Fibroblast of skin of abdomen (primary cell): ENCODE measurements at places on chromosomes 3 and 15.

GRCh38 chr15:94306700-94307650 lies 75.6 kb downstream of the MCTP2 start:
- DNase-seq: peak; percentile 81

DNA sequence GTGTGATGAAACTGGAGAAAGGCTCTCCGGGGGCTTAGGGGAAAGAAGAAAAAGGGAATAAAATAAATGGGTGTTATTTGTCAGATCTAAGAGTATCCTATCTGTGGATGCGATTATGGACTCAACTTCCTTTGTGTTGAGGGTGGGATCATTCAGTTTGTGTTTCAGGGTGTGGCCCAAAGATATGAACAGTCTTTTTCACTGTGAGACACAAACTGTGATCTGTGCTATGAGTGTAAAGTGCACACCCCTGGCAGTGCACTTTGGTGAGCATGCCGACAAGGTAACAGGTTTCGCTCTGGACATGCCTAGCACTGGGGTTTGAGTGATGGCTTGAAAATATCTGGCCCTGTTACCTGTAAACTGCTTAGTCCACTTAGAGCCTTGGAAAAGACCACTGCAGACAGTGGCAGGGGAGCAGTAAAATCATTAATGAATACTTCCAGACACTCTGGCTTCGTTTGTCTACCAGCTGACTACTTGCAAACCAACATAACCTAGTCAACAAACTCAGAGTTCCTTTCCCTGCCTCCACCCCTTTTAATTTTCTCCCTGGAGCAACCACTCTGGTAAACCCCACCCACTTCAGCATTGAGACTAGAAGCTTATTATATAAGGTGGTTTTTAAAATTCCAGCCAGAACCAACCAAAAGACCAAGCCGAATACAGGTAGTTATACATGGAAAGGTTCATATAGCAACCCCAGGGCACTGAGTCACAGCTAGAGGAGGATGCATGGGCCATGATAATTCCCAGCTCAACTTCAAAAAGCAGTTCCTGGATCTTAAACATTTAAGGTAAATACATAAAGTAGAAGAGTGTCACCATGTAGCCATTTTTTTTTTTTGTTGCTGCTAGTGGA lies 55.1 kb downstream of the TAMM41 start:
- DNase-seq: no peak

GRCh38 chr3:119571688-119572087 lies 7.6 kb upstream of the ADPRH start:
- DNase-seq: no peak

- DNase-seq: no peak
Observed at GRCh38 chr3:10408680-10409079, 87.8 kb upstream of the SEC13 start.

DNA sequence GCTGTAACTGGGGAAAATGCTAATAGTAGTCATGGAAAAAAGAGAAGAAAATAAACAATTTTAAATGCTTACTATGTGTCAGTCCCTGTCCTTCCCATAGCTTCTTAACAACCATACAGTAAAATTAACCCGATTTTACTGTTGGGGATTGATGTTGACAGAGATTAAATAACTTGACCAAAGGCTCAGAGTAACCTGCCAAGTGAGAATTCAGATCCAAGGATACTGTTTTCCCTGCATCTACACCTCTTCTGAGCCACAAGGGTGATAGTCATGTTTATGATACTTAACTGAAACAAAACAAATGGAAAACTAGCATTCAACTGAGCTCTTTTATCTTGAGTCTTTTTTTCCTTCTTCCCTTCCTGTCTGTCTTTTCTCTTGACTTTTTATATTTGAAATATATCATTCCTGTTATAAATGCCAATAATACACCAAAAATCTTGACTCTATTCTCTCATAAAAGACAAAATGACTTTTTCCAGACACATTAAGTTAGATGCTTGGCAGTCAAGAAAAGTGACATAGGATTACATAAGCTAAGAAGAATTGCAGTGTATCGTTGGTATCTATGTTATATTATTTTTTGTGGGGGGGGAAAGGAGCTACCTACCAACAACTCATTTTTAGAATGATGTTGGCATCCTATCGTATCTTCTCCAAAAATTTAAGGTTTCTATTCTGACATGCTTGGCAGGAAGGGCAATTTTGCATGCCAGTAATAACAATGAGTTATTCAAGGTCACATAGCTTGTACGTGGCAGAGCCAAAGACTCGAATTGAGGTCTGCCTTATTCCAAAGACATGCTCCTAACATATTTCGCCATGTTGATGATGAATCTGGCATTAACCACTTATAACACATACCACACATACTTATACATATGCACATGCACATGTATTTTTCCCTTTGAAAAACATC lies 306.6 kb upstream of the KCNH8 start:
- peak; percentile 8 for DNase-seq

DNA sequence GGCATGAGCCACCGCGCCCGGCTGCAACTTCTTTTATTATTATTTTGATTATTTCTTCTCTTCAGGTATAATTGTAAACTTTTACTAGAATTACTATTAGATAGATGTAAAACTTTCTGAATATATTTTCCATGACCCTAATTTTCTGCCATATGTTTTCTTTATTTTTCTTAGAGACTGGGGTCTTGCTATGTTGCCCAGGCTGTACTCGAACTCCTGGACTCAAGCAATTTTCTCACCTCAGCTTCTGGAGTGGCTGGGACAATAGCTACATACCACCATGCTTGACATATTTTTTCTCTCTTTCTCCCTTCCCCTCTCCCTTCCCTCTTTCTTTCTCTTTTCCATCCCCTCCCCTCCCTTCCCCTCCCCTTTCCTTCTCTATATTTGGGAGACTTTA lies 29.6 kb upstream of the CHST2 start:
- no peak for DNase-seq

DNA sequence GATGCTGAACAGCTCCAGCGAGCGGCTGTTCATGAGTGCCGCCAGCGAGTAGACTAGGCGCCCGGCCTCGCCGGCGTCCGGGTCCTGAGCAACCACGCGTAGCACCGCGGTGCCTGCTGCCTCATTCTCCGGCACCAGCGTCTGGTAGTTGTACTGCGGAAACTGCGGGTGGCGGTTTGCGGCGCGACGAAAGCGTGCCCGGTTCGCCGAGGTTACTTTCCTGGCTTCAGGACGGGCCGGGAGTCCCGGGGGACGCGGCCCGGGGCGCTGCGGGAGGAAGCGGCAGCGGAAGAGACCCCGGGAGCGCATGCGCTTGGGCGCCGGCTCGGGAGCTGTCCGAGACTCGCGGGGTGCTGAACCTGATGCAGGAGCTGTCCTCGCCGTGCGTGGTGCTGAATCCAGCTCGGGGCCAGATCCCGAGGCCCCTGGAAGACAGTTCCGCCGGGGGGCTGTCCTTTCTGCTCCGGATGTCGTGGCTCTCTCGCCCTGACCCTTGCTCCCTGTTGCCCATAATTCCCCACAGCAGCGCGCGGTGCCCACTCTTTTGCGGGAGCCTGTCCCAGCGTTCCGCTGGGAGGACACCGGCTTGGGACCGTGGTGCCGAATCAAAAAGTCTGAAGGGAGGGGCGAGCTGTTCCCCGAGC lies 1.1 kb downstream of the CELSR3 start:
- peak; percentile 44 for DNase-seq

DNA sequence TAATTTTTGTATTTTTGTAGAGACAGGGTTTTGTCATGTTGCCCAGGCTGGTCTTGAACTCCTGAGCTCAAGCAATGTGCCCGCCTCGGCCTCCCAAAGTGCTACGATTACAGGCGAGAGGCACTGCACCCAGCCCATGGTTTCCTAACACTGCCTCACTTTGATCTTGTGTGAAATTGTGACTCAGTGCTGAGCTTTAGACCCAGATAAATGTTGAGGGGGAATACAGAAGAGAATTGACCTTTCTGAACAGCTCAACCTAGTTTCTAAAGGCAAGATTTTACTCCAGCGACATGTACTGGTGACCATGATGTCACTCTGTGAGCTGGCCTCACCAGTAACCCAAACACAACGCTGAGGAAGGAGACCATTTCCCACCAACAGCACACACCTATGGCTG lies 73.5 kb downstream of the ATP1B3 start:
- DNase-seq: no peak

- DNase-seq: no peak
Observed at GRCh38 chr3:56347219-56347871, 120.9 kb downstream of the ERC2 start.

GRCh38 chr15:66862111-66862939 lies 160.3 kb downstream of the SMAD6 start:
- DNase-seq: no peak

- DNase-seq: no peak
Observed at GRCh38 chr3:129552287-129553050, 9.5 kb downstream of the H1-8 start.

DNA sequence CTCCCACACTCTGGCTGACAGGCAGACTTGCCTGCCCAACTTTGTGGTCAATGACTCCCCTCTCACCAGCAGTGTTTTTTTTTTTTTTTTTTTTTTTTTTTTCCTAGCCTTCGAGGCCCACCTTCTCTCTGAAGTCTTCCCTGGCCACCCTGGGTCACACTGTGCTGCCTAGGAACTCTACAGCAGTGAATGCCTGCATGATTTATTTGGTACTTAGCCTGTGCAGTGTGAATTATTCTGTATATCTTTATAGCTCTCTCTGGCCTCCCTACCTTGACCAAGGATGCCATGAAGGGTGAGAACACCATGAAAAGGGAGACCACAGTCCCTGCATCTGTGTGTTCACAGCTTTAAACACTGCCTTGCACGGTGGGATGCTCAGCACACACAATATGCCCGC lies 141.6 kb downstream of the CLSTN2 start:
- no peak for DNase-seq

DNA sequence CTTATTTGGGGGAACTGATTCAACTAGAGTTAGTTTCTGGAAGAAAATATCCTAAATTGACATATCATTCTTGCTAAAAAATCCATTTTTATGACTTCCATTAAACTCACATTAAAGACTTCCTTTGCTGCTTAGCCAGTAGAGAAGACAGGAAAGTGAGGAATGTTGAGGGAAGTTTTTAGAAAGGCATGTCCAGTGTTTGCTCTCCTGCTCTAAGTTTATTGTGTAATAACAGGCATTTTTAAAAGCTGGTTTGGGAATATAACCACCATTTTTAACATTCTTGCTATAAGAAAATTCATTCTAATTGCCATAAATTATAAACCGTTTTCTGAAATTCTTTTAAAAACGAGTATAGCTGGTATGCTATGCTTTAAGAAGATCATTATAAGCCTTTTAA lies 428.0 kb downstream of the RAP2B start:
- DNase-seq: peak; percentile 25

DNA sequence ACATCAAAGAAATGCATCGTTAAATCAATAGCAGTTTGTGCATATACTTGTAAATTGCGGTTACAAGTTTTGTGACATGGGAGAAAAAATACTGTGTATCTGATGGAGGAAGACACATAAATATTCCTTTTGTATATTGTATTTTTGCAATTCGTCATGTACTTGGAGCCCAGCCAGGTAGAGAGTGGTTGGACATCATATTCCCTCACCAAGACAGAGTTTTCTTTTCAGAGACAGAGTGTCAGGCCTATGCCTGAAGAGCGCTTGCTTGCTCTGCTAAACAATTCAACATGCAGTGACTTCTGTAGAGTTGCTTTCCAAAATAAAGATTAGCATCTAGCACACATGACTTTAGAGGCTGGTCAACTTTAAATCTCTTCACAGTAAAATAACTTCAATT lies 24.8 kb upstream of the MEIS2 start:
- DNase-seq: peak; percentile 74

GRCh38 chr3:83633758-83634157 lies 1325.0 kb upstream of the CADM2 start:
- no peak for DNase-seq

DNA sequence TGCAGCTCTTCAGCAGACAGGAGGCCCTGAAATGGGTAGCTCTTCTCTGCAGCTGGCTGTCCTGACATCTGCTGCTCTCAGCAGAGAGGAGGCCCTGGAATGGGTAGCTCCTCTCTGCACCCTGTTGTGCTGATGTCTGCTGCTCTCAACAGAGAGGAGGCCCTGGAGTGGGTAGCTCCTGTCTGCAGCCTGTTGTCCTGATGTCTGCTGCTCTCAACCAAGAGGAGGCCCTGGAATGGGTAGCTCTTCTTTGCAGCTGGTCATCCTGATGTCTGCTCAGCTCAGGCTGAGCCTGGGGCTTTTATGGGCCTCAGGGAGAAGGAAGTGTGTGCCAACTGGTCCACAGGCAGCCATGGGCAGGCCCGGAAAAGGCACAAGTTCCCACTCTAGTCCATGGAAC lies 66.6 kb downstream of the PIK3CB start:
- DNase-seq: no peak

GRCh38 chr3:194019398-194020165 lies 116.4 kb upstream of the HES1 start:
- no peak for DNase-seq

DNA sequence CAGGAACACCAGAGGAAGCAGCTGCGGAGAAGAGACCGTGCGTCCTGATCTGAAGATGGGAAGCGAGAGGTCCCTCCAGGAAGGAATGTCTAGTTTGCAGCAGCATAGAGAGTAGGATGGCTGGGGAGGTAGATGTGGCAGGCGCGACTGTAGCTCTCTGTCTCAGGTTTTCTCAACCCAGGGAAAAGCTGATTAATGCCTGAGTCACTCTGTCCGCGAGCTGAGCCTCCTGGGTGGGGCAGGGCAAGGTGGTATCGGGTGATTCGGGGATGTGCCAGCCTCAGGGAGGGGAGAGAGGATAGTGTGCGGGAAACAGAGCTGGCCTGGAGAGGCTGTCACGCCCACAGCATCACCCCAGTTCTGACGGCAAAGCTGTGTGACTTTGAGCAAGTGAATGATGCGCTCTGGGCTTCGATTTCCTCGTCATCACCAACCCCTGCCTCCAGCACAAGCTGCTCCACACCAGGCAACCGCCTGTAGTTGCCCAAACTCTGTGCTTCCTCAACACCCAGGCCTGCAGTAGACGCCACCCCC lies 28.4 kb downstream of the CPN2 start:
- DNase-seq: peak; percentile 77

DNA sequence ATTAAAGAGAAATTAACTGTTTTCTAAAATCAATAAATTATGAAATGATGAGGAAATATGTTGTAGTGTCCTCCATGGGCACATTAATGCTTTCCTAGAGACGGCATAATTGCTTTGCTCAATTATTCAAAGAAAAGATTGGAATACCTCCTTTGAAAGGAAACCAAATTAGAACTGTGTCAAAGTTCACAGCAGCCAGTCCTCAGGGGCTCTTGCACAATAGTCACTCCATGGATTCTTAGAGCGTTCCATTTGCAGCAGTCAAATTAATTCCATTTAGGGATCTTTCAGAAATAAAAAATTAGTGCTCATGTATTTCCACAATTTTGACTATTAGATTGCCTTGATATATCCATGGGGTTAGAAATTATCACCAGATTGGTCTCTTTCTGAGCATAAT lies 841.6 kb upstream of the DPPA4 start:
- DNase-seq: no peak
